ENCODE measurements at places on chromosomes 3 and 15.

GRCh38 chr3:129128357-129129155, 7.0 kb upstream of the RAB43 start:
- no peak for DNase-seq

GRCh38 chr15:90585863-90586262, 56.1 kb downstream of the CRTC3 start:
- DNase-seq: no peak

DNA sequence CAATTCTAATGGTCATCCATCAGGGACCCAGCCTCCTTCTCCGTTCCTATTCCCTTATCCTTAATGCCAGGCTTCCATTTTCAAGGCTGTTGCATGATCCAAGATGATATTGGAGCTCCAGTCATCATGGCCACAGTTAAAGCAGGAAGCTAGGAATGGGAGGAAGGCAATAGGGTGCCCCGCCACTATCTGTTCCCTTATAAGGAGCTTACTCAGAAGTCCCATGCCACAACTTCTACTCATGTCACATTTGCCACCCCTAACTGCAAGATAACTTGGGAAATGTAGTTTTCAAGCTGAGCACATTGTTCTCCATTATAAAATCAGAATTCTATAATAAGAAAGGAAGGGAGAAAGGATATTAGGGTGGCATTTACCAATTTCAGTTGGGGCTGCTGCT, 38.6 kb upstream of the SPSB4 start:
- no peak for DNase-seq

GRCh38 chr15:39709941-39710340, 72.7 kb downstream of the FSIP1 start:
- DNase-seq: no peak

- no peak for DNase-seq
These were observed 4.6 kb upstream of the DENND4A start for GRCh38 chr15:65796610-65797078.

GRCh38 chr15:36392676-36393266, 186.7 kb upstream of the CDIN1 start:
- DNase-seq: no peak

- DNase-seq: peak; percentile 79
These were observed at the start of gene ZMYND10 for GRCh38 chr3:50345586-50346234. Gene ZMYND10 (minus strand): TSS chr3:50345732. CDS start chr3:50345579, 153 bp downstream.

GRCh38 chr3:39146611-39147591, 6.5 kb downstream of the CSRNP1 start:
- DNase-seq: no peak
